CD8-positive, alpha-beta memory T cell (primary cell): ENCODE measurements at places on chromosomes 12 and 14. TPM values are rescaled to one million over a fixed set of nuclear protein-coding genes. Genes with fewer than 3 reads are reported as not detected.

Gene FGF6
- not detected for total RNA-seq

Gene ACSM4
- total RNA-seq: not detected

Gene DIO2
- total RNA-seq: not detected

Gene CLEC9A
- not detected for total RNA-seq

DNA sequence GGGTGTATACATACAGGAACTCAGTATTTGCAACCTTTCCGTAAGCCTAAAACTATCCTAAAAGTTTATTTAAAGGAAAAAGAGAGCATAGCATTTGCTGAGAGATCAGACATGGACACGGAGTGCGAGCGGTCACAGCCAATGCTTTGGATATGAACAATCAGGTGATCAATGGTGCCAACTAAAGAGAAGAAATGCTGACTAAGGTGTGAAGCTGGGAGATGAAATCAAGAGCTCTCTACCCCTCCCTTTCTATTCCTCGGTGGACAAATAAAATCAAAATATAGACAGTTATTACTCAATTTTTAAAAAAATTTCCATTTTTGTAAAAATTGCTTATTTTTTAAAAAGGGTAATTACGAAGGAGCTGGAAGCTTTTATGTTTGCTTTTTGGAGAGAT is 29.2 kb downstream of the NT5DC3 start:
- no peaks in the 10 kb centered on the region for H3K4me1 ChIP-seq
- no peak overlapping the region for H3K4me3 ChIP-seq
- H3K36me3 ChIP-seq: no peaks in the 10 kb centered on the region
- no peak overlapping the region for H3K27ac ChIP-seq

GRCh38 chr14:91378930-91379578 is 38.6 kb downstream of the CCDC88C start:
- H3K27me3 ChIP-seq: no peaks in the 10 kb centered on the region
- peaks cover 21% of the 10 kb centered on the region for H3K36me3 ChIP-seq
- H3K4me1 ChIP-seq: peaks cover 98% of the 10 kb centered on the region
- no peak for DNase-seq
- H3K4me3 ChIP-seq: no peak overlapping the region
- no peak overlapping the region for H3K27ac ChIP-seq

DNA sequence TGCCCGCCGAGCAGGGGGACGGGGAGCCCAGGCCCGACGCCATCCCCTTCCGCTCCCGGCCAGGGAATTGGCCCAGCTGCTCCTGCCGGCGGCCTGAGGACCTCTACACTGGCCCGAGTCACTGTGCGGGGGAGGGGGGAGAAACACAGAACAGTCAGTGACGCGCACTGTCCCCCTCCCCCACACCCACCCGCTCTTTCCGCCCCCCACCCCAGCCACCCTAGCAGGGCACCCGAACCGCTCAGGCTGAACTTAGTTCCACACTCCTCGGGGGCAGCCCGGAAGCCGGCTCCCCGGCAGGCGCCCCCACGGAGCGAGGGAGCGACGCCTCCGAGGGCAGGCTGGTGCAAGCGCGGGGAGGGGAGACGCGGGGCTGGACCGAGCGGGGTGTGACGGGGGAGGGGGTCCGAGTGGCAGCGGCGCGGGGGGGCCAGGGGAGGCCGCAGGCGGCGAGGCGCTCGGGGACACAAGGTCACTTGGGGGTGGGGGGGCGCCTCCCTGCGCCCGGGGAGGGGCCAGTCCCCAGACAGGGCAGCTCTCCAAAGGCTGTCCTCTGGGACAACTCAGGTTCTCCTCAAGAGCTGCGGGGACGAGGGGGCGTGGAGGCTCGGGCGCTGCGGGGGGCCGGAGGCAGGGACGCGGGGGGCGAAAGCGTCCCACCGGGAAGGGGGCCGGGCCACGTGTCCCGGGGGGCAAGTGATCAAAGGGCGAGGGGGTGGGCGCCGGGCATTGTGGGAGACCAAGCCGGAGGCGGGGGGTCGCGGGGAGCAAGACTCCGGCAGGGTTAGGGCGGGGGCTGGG is 648 bp downstream of the CHD4 start:
- H3K4me3 ChIP-seq: peak overlapping the region; percentile 95
- no peaks in the 10 kb centered on the region for H3K27me3 ChIP-seq
- H3K36me3 ChIP-seq: peaks cover 13% of the 10 kb centered on the region
- H3K4me1 ChIP-seq: peaks cover 56% of the 10 kb centered on the region
- peak; percentile 58 for DNase-seq
- H3K27ac ChIP-seq: peak overlapping the region; percentile 88

DNA sequence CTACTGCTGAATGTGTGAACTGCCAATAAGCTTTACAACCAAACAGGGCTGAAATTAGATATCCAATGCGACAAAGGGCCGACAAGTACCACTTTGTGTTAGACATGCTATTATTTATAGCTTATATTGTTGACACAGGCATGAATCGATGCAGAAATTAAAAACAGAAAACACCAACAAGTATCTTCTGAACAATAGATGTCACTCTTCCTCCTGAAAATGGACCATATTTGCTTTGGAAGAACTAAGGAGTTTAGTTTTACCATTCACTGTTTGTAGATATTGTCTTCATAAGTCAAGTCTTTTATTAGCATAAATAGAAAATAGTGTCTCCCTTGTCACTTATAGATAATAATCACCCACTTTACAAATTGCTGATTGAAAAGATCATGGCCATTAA is 86.5 kb downstream of the LRIG3 start:
- no peaks in the 10 kb centered on the region for H3K27me3 ChIP-seq
- DNase-seq: no peak
- H3K36me3 ChIP-seq: no peaks in the 10 kb centered on the region
- no peak overlapping the region for H3K4me3 ChIP-seq
- no peaks in the 10 kb centered on the region for H3K4me1 ChIP-seq

- no peak overlapping the region for H3K27ac ChIP-seq
- no peak overlapping the region for H3K4me3 ChIP-seq
- H3K4me1 ChIP-seq: no peaks in the 10 kb centered on the region
Measured at GRCh38 chr12:89448951-89449371, 75.6 kb downstream of the GALNT4 start.

DNA sequence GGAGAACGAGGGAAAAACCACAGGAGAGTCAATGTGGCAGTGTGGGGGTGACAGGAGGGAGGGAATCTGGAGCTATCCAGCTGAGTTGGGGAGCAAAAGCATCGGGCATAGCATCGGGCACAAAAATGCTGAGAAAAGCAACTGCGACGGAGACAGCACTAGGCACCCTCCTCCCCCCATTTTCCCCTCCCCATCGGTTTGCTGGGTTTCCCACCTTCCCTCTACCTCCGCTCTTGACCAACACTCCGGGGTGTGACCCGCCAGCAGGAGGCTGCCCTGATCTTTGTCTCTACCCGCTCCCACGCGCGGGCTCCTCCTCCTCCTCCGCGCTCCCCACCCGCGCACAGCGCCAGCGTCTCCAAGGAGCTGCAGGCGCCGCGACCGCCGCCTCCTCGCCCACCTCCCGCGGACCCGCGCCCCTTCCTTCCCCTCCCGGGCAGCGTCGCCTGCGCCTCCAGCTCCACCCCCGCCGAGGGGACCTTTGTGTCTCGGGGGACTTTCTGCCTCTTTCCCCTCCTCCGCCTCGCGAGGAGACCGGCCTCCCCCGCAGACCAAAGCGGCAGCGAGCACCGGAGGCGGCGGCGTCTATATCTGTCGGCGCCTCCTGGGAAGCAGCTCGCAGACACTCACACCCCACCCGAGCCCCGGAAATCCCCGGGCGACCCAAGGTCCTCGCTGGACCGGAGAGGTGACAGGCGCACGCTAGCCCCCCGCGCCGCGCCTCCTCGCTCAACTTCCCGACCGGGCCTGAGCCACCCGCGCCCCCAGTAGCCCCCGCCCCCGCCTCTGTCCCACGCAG is 920 bp downstream of the CDK17 start:
- H3K27me3 ChIP-seq: no peaks in the 10 kb centered on the region
- H3K27ac ChIP-seq: peak overlapping the region; percentile 94
- DNase-seq: peak; percentile 69
- H3K36me3 ChIP-seq: no peaks in the 10 kb centered on the region
- H3K4me3 ChIP-seq: peak overlapping the region; percentile 67
- peaks cover 38% of the 10 kb centered on the region for H3K4me1 ChIP-seq

DNA sequence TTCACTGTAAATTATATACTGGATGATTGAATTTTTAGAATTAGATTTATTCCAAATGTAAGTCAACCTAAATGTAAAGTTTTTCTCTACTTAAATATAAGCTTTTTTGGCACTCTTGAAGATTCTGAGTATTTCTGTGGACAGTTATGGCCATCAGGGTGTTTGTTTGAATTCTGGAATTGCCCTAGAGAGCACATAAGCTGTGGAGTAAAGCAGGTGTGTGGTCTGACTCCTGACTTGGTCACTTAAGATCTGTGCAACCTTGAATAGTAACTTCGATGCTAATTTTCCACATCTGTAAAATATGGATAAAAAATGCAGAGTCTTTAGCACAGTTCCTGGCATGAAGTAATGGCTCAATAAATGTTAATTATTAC is 64.4 kb downstream of the FUT8 start:
- H3K4me3 ChIP-seq: no peak overlapping the region
- H3K4me1 ChIP-seq: peaks cover 3% of the 10 kb centered on the region
- H3K27me3 ChIP-seq: no peaks in the 10 kb centered on the region
- H3K27ac ChIP-seq: no peak overlapping the region
- DNase-seq: no peak

GRCh38 chr12:57001448-57001906 is 4.9 kb downstream of the ZBTB39 start:
- no peaks in the 10 kb centered on the region for H3K27me3 ChIP-seq
- H3K36me3 ChIP-seq: peaks cover 26% of the 10 kb centered on the region
- peak; percentile 54 for DNase-seq
- H3K4me3 ChIP-seq: no peak overlapping the region

- no peak overlapping the region for H3K27ac ChIP-seq
- H3K4me3 ChIP-seq: no peak overlapping the region
- H3K4me1 ChIP-seq: no peaks in the 10 kb centered on the region
- no peak for DNase-seq
Measured at GRCh38 chr12:32437095-32437515, 37.7 kb downstream of the FGD4 start.

GRCh38 chr12:64937452-64937851 is 113.0 kb downstream of the TBC1D30 start:
- no peaks in the 10 kb centered on the region for H3K4me1 ChIP-seq
- no peak overlapping the region for H3K4me3 ChIP-seq
- H3K27me3 ChIP-seq: no peaks in the 10 kb centered on the region
- H3K36me3 ChIP-seq: no peaks in the 10 kb centered on the region
- no peak overlapping the region for H3K27ac ChIP-seq

DNA sequence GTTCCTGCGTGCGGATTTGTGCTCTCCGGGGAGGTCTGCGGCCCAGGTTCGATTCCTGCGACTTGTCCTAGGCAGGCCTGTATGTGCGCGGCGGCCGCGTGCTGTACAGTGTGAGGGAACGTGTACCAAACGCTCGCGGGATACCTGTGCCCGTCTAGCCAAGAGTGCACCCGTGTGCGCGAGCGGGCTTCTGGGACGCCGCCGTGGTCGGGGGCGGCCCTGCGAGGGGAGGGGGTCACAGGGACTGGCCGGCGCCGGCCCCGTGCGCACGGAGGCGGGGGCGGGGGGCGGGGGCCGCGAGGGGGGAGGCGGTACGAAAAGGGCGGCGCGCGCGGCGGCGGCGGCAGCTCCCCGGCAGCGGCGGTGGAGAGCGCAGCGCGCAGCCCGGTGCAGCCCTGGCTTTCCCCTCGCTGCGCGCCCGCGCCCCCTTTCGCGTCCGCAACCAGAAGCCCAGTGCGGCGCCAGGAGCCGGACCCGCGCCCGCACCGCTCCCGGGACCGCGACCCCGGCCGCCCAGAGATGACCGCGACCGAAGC is at the start of gene DLK1:
Gene DLK1, plus strand, starts transcription at position 343 of the 536 bp plus-strand sequence. Its CDS starts 177 bp downstream, at position 520.
- H3K4me1 ChIP-seq: no peaks in the 10 kb centered on the region
- H3K27me3 ChIP-seq: no peaks in the 10 kb centered on the region
- H3K27ac ChIP-seq: peak within 1 kb of the TSS; percentile 65

GRCh38 chr14:54722791-54723432 is 156.0 kb downstream of the SAMD4A start:
- H3K36me3 ChIP-seq: no peaks in the 10 kb centered on the region
- DNase-seq: no peak
- no peak overlapping the region for H3K4me3 ChIP-seq
- H3K4me1 ChIP-seq: no peaks in the 10 kb centered on the region

DNA sequence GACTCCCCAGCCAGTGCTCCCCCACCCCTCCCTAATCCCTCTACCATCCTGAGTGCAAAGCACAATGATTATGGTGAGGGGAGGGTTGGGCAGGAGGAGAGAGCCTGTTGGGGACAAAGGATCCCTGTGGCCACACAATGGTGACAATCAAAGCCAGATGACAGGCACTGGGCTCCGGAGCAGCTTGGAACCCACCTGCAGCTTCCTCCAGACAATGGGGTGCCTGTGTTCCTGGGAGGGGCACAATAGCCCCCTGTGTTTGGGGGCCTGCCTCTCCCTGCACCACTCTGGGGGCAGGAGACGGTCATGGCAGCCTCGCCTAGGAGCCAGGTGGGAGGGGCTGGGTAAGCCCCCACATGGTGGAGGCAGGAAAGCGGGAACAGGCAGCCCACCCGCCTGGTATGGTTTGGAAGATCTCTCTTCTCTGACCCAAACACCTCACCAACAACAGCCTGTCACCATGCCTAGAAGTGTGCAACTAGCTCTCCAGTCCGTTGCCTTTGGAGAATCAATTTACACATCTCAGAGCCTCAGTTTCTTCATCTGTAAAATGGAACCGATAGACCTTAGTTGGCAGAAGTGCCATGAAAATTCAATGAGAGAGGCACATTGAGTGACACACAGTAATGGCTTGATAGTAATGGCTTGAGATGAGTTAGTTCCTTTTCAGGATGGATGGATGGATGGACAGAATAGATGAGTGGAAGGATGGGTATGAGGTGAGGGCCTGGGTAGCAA is 53.0 kb downstream of the MVK start:
- H3K27me3 ChIP-seq: no peaks in the 10 kb centered on the region
- H3K4me3 ChIP-seq: no peak overlapping the region
- H3K36me3 ChIP-seq: no peaks in the 10 kb centered on the region

DNA sequence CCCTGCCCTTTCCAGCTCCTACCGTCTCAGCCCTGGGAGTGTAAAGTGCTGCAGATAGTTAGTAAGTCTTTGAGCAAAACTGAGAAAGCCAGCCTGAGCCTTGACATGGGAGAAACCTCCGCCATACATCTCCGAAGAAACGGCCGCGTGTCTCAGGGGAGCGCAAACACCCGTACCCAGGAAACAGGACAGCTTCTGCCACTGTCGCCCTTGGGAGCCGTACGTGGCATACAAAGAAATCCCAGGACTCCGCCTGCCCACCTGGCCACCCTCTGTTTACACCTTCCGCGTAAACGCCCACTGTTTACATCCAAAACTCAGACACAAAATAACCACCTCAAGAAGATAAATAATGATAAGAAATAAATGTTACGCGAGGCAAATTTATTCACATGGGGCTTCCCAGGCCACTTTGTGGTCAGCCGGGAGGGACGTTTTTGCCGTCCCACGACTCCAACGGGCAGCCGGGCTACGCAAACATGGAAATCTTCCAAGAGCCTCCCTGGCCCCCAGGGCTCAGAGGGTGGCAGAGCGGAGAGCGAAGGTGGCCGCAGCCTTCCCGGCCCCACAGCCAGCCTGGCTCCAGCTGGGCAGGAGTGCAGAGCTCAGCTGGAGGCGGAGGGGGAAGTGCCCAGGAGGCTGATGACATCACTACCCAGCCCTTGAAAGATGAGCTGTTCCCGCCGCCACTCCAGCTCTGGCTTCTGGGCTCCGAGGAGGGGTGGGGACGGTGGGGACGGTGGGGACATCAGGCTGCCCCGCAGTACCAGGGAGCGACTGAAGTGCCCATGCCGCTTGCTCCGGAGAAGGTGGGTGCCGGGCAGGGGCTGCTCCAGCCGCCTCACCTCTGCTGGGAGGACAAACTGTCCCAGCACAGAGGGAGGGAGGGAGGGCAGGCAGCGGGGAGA is at the start of gene BDKRB2:
Gene BDKRB2, plus strand, starts transcription at position 689 of the 908 bp plus-strand sequence. CDS start 32,269 bp downstream, outside the sequence.
- H3K36me3 ChIP-seq: no peaks in the 10 kb centered on the region
- no peaks in the 10 kb centered on the region for H3K4me1 ChIP-seq
- DNase-seq: no peak
- H3K27me3 ChIP-seq: peaks cover 12% of the 10 kb centered on the region
- H3K27ac ChIP-seq: no peak within 1 kb of the TSS

- no peaks in the 10 kb centered on the region for H3K4me1 ChIP-seq
- no peak overlapping the region for H3K27ac ChIP-seq
Measured at GRCh38 chr12:94495445-94496115, 35.9 kb upstream of the CEP83 start.
